ENCODE measurements at places on chromosomes 3 and 15. TPM values are rescaled to one million over a fixed set of nuclear protein-coding genes. Genes with fewer than 3 reads are reported as not detected.

LRRC2 gene
- 5.2 TPM for total RNA-seq

SPTSSB gene
- total RNA-seq = not detected

POC1A gene
- 5.6 TPM for total RNA-seq

FBN1 gene
- 333 TPM for total RNA-seq

GMPPB gene
- total RNA-seq = 30.2 TPM

UBA7 gene
- total RNA-seq = 48.0 TPM

HESX1 gene
- not detected for total RNA-seq

BHLHE40 gene
- 53.5 TPM for total RNA-seq

C2CD4B gene
- not detected for total RNA-seq

GRM2 gene
- total RNA-seq = not detected

KCNAB1 gene
- not detected for total RNA-seq

VGLL3 gene
- 223 TPM for total RNA-seq

TRIM42 gene
- not detected for total RNA-seq

ARPIN gene
- total RNA-seq = 16.1 TPM

MRPS11 gene
- 22.0 TPM for total RNA-seq

LHFPL4 gene
- under 0.01 TPM for total RNA-seq

RETNLB gene
- total RNA-seq = not detected

VWA5B2 gene
- not detected for total RNA-seq

LTF gene
- not detected for total RNA-seq

TNFAIP8L3 gene
- total RNA-seq = 0.64 TPM

CCDC174 gene
- total RNA-seq = 13.8 TPM

ERC2 gene
- total RNA-seq = 0.43 TPM

UTS2B gene
- 0.86 TPM for total RNA-seq

DALRD3 gene
- total RNA-seq = 40.6 TPM

NR2E3 gene
- total RNA-seq = 0.97 TPM

C3orf49 gene
- total RNA-seq = not detected

CHDH gene
- 0.32 TPM for total RNA-seq

STAB1 gene
- under 0.01 TPM for total RNA-seq

TMEM212 gene
- total RNA-seq = not detected

EPHB1 gene
- total RNA-seq = 0.32 TPM

C3orf62 gene
- total RNA-seq = 2.3 TPM

MESP1 gene
- total RNA-seq = under 0.01 TPM

ACKR4 gene
- total RNA-seq = 9.5 TPM

CCNB2 gene
- total RNA-seq = 27.2 TPM

LRRC34 gene
- 4.3 TPM for total RNA-seq

TMEM266 gene
- total RNA-seq = not detected

CEMIP gene
- total RNA-seq = 131 TPM

TF gene
- not detected for total RNA-seq

GOLGA8H gene
- under 0.01 TPM for total RNA-seq

UROC1 gene
- total RNA-seq = under 0.01 TPM

SENP8 gene
- 2.6 TPM for total RNA-seq

TRPM1 gene
- total RNA-seq = under 0.01 TPM

CSK gene
- 32.2 TPM for total RNA-seq

GRK7 gene
- total RNA-seq = not detected

IL17RE gene
- total RNA-seq = 0.64 TPM

FETUB gene
- total RNA-seq = not detected

DAZL gene
- total RNA-seq = not detected

PLAAT1 gene
- total RNA-seq = not detected

ACAD11 gene
- total RNA-seq = 45.3 TPM

FAM107A gene
- not detected for total RNA-seq

DPPA4 gene
- total RNA-seq = not detected

SNTN gene
- total RNA-seq = not detected

CHRNA3 gene
- not detected for total RNA-seq
